ENCODE measurements at places on chromosomes 7 and 10. TPM values are rescaled to one million over a fixed set of nuclear protein-coding genes. Genes with fewer than 3 reads are reported as not detected.
A peak's percentile ranks its signal among the peaks of the same experiment; 100 is the strongest.

GRCh38 chr7:116653204-116653603 is 18.8 kb upstream of the MET start:
- H3K27me3 ChIP-seq, result no peaks in the 10 kb centered on the region
- H3K4me3 ChIP-seq, result no peak overlapping the region
- peak overlapping the region; percentile 15 for H3K27ac ChIP-seq
- no peaks in the 10 kb centered on the region for H3K4me1 ChIP-seq

The SPDYE11 gene
- total RNA-seq, result not detected

- no peak overlapping the region for H3K27ac ChIP-seq
- H3K4me1 ChIP-seq, result no peaks in the 10 kb centered on the region
- no peak overlapping the region for H3K4me3 ChIP-seq
- H3K27me3 ChIP-seq, result no peaks in the 10 kb centered on the region
- H3K36me3 ChIP-seq, result no peaks in the 10 kb centered on the region
Measured at GRCh38 chr10:5479481-5480161, 19.7 kb downstream of the CALML5 start.

GRCh38 chr7:3378390-3379150 is 77.5 kb downstream of the SDK1 start:
- DNase-seq, result no peak
- H3K4me3 ChIP-seq, result no peak overlapping the region
- no peak overlapping the region for H3K27ac ChIP-seq
- no peaks in the 10 kb centered on the region for H3K36me3 ChIP-seq
- H3K27me3 ChIP-seq, result no peaks in the 10 kb centered on the region

GRCh38 chr7:128359336-128359735 is 2.2 kb downstream of the PRRT4 start:
- no peak for DNase-seq
- H3K27me3 ChIP-seq, result no peaks in the 10 kb centered on the region
- no peaks in the 10 kb centered on the region for H3K36me3 ChIP-seq
- H3K27ac ChIP-seq, result no peak overlapping the region

DNA sequence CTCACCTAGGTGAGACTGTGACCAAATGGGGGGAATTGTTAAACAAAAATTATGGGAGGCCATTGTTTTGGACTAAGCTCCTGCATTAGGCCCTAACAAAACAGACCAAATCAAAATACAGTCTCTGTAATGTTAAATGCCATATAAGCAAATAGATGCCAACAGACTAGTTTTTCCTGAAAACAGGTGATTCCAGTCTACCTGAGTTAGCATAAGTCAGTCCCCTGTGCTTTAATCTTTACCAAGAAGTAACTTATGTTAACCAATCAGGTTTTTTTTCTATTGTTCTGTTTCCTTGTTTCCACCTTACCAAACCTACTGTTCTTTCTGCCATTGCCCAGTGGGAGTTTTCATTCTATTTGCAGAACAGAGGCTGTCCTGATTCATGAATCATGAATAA is 48.0 kb downstream of the PDZD8 start:
- no peak for DNase-seq
- H3K4me3 ChIP-seq, result no peak overlapping the region
- H3K4me1 ChIP-seq, result no peaks in the 10 kb centered on the region
- H3K27ac ChIP-seq, result no peak overlapping the region
- no peaks in the 10 kb centered on the region for H3K36me3 ChIP-seq
- H3K27me3 ChIP-seq, result no peaks in the 10 kb centered on the region

DNA sequence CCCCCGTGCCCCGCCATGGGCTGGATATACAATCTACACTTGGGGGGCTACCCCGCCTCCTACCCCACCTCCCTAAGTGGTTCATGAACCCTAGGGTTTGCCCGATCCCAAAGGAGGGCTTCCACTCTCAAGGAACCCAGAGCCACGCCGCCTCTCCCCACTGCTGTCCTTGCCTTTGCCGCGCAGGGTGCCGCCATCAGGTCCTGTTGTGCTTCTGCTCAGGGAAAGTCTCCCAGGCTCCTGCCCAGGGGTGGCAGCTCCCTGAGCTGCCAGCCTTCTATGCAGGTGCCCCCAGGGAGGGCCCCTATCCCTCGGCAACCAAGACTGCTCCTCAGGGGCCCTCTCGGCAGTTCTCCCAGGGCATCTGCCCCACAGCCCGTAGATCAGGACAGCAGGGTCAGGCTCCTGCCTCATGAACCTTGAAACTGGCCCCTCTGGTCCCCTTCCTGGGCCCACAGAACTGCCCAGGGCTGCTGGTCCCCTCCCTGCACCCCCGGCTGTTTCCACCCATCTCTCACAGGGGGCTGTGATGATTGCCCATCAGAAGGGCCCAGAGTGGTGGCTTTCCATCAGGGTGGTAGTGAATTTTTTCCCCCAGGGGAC is 13.0 kb upstream of the PCBD1 start:
- no peaks in the 10 kb centered on the region for H3K36me3 ChIP-seq
- H3K4me3 ChIP-seq, result no peak overlapping the region
- H3K27me3 ChIP-seq, result no peaks in the 10 kb centered on the region

DNA sequence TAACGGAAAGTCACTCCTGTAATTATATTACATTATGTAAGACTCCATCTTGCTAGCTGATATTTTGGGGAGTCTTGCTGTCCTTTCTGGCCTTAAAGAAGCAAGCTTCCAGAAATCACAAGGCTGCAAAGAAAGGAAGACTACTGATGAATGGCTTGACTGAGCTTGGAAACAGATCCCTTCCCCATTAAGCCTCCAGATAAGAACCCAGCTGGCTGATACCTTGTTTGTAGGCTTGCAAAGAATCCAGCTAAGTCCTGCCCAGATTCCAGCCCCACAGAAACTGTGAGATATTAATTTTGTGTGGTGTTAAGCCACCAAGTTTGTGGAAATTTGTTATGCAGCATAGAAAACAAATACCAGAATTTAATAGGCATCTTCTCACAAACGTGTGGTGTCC is 49.9 kb upstream of the TMEM106B start:
- no peaks in the 10 kb centered on the region for H3K36me3 ChIP-seq
- no peak for DNase-seq
- H3K4me3 ChIP-seq, result no peak overlapping the region
- no peaks in the 10 kb centered on the region for H3K4me1 ChIP-seq
- H3K27me3 ChIP-seq, result no peaks in the 10 kb centered on the region

- H3K4me1 ChIP-seq, result peaks cover 5% of the 10 kb centered on the region
- H3K36me3 ChIP-seq, result no peaks in the 10 kb centered on the region
- peaks cover 6% of the 10 kb centered on the region for H3K27me3 ChIP-seq
- no peak overlapping the region for H3K27ac ChIP-seq
- no peak for DNase-seq
Measured at GRCh38 chr10:60732198-60732806, 46.0 kb upstream of the CDK1 start.

The SFTPA1 gene
- total RNA-seq, result not detected

- no peak overlapping the region for H3K4me3 ChIP-seq
- no peaks in the 10 kb centered on the region for H3K27me3 ChIP-seq
- no peaks in the 10 kb centered on the region for H3K4me1 ChIP-seq
- no peaks in the 10 kb centered on the region for H3K36me3 ChIP-seq
- no peak for DNase-seq
- H3K27ac ChIP-seq, result no peak overlapping the region
Measured at GRCh38 chr10:88687853-88688467, 18.1 kb upstream of the LIPK start.

DNA sequence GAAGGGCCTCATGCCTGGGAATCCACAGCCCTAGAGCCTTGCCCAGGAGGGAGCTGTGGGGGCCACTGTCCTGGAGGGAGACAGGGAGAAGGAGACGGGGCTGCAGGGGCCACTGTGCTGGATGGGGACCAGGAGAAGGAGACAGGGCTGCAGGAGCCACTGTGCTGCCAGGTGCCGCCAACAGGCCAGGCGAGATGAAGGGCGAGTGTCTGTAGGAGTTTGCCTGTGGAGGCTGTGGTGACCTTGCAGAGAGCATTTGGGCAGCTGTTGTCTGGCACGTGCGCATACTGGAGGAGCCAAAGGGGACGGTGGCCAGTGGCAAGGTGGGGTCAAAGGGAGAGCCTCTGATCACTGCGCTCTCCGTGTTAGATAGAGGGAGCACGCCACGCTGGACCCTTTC is 79.2 kb downstream of the NKX6-2 start:
- peak; percentile 52 for DNase-seq
- no peaks in the 10 kb centered on the region for H3K27me3 ChIP-seq
- H3K4me1 ChIP-seq, result no peaks in the 10 kb centered on the region
- no peak overlapping the region for H3K4me3 ChIP-seq

DNA sequence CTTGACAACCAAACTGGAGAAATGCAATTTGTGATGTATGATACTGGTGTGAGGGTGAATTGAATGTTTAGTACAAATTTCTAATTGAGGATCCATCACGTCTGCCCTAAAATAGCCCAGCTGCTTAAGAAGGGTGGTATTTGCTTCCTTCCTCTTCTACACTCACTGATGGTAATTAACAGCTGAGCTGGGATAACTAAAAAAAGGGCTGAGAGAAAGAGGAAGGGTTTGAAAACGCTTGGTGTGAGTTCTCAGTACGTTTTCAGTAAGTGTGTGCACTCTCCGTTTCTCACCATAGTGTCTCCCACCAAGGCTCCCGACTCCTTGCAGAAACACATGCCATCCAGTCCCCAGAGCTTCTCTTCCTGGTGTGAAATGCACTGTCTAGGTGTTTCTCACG is 54.3 kb downstream of the MAP3K8 start:
- H3K4me1 ChIP-seq, result peaks cover 6% of the 10 kb centered on the region
- no peak for DNase-seq
- no peaks in the 10 kb centered on the region for H3K27me3 ChIP-seq

The WEE2 gene
- not detected for total RNA-seq

DNA sequence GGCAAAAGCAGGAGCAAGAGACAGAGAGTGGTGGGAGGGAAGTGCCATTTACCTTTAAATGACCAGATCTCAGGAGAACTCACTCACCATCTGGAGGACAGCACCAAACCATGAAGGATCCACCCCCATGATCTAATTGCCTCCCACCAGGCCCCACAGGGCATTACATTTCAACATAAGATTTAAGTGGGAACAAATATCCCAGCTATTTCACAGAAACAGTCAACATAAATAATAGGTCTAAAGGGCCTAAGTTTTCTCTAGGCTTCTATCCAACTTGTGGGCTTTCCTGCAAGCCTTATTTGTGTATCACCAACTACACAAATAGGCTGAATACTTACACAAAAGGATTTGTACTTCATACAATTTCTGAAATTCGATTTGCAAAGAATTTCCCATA is 196.8 kb upstream of the POT1 start:
- no peaks in the 10 kb centered on the region for H3K4me1 ChIP-seq
- no peaks in the 10 kb centered on the region for H3K27me3 ChIP-seq
- DNase-seq, result no peak
- H3K4me3 ChIP-seq, result no peak overlapping the region
- H3K27ac ChIP-seq, result no peak overlapping the region
- no peaks in the 10 kb centered on the region for H3K36me3 ChIP-seq

DNA sequence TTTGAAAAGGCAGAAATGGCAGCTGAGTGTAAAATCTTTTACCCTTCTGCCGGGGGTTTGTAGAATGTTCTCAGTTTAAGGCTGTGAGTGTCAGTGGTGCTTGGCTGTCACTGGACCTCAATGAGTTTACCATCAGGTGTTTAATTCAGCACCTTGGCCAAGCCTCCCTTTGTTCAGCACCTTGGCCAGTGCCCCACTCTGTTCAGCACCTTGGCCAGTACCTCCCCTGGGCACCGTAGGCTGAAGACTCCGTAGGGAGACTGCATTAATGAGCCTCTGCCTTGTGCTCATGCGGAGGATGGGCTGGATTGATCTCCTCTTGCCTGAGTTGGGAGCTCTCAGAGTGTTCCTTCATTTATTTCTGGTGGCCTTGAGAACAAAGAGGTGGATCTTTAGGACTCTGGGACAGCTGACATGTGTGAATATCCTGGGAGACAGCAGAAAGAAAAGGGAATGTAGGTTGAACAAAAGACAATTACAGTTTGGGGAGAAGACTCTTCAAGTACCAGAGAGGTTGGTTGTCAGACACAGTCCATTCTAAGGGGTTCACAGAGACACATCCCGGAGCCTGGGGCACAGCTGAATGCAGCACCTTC is 1.6 kb downstream of the FAM24A start:
- no peaks in the 10 kb centered on the region for H3K36me3 ChIP-seq
- DNase-seq, result no peak
- no peak overlapping the region for H3K4me3 ChIP-seq

GRCh38 chr7:80991654-80992053 is 72.8 kb upstream of the SEMA3C start:
- H3K4me3 ChIP-seq, result no peak overlapping the region
- H3K36me3 ChIP-seq, result no peaks in the 10 kb centered on the region
- no peak for DNase-seq
- H3K4me1 ChIP-seq, result no peaks in the 10 kb centered on the region
- H3K27ac ChIP-seq, result no peak overlapping the region

DNA sequence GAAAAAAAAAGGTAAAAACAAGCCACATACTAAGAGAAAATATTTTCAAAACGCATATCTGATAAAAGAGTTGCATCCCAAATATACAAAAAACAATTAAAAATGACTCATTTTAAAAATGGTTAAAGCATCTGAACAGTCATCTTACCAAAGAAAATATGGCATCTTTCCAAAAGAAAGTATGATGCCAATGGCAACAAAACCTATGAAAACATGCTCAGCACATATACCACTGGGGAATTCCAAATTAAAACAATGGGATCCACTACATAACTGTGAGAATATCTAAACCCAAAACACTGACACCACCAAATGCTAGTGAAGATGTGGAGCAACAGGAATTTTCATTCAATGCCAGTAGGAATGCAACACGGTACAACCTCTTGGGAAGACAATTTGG is 39.3 kb downstream of the VSTM2A start:
- H3K4me3 ChIP-seq, result no peak overlapping the region
- no peaks in the 10 kb centered on the region for H3K36me3 ChIP-seq
- no peak overlapping the region for H3K27ac ChIP-seq
- no peak for DNase-seq
- no peaks in the 10 kb centered on the region for H3K4me1 ChIP-seq
- no peaks in the 10 kb centered on the region for H3K27me3 ChIP-seq

GRCh38 chr10:119325131-119325530 is 117.8 kb downstream of the GRK5 start:
- DNase-seq, result no peak
- no peak overlapping the region for H3K27ac ChIP-seq
- peaks cover 8% of the 10 kb centered on the region for H3K36me3 ChIP-seq
- peaks cover 4% of the 10 kb centered on the region for H3K4me1 ChIP-seq

- no peak for DNase-seq
- H3K27ac ChIP-seq, result no peak overlapping the region
- H3K27me3 ChIP-seq, result no peaks in the 10 kb centered on the region
- no peak overlapping the region for H3K4me3 ChIP-seq
- no peaks in the 10 kb centered on the region for H3K36me3 ChIP-seq
Measured at GRCh38 chr10:123236126-123236525, 81.9 kb downstream of the BUB3 start.

DNA sequence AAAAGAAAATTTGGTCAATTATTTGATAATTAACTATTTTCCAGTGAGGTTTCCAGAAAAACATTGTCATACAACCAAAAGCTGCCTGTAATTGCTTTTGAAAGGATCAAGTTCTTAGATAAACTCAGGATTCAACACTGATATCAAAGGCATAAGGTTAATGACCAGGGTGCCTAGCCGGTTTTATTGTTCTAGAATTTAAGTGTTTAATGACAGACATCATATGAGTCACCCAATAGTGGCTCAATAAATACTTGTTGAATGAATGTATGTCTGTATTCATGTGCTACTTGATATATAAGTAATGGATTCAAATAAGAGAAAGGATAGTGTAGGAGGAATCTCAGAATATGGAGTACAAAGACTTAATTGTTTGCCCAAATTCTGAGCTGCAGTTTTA is 196.1 kb upstream of the LRGUK start:
- no peaks in the 10 kb centered on the region for H3K27me3 ChIP-seq
- no peaks in the 10 kb centered on the region for H3K36me3 ChIP-seq
- H3K4me1 ChIP-seq, result no peaks in the 10 kb centered on the region

The SYT15 gene
- total RNA-seq, result 50.9 TPM
